ENCODE measurements at places on chromosomes 5 and 9.

DNA sequence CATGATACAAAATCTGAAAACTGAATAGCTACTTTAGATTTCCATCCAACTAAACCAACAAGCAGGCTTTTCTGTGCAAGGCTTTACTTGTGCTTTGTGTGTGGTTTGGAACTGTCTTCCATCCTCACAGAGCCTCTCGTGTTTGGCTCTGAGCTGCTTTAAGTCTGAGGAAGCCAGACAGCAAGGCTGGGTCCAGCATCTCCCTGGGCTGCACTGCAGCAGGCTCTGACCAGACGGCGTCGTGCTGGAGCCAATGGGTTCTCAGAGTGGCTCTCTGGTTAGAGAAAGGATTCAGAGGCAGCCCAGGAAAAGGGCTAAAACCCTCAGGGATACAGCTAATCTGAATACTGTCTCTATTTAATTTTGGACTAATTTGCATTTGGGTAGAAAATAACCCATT, 207.9 kb upstream of the EFNA5 start:
- no peak for DNase-seq

DNA sequence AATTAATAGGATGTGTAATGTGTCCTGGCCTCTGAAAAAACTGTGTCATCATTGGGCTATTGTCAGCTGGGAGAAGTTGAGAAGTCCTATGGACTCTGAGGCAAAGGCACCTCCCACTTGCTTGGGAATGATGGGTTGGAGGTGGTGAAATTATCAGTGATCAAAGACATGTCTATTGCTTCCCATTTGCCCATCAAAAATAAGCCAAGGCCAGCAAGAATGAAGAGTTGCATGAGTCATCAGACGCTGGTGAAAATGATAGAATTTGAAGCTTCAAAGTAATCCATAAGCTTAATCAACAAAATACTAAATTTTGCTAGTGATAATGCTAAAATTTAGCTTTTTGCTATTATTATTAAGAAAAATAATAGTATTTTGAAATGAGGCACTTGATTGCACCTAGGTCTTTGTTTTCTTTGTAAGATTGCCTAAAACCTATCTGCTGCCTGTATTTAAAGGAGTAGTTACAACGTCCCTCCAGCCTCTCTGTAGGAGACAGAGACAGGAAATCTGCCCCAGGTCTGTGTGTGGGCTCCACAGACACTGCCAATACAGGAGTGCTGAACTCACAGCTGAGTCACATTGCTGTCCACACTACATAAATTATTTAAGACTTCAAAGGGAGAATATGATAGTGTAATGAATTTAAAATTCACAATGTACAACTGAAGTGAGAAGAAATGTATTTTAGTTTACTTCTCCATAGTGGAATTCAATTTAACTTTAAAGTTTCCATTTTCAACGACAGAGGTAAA, 48.4 kb upstream of the APC start:
- DNase-seq = no peak

DNA sequence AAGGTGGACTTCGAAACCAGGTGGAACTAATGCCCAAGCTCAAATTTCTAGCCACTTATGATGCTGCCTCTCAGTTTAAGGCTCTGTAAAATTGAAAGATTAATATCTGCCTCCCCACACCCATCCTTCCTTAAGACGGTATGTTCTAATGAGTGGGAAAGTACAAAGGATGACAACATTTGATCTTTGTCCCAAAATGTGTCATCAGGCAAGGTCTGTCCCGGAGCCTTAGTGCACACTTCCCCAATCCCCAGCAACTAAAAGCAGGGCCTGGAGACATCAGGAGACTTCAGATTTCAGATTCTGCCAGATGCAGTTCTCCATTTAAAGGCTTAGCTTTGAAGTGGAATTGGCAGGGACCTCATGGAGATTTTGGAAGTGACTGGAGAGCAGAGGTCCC, 316.5 kb downstream of the ASTN2 start:
- DNase-seq = no peak

DNA sequence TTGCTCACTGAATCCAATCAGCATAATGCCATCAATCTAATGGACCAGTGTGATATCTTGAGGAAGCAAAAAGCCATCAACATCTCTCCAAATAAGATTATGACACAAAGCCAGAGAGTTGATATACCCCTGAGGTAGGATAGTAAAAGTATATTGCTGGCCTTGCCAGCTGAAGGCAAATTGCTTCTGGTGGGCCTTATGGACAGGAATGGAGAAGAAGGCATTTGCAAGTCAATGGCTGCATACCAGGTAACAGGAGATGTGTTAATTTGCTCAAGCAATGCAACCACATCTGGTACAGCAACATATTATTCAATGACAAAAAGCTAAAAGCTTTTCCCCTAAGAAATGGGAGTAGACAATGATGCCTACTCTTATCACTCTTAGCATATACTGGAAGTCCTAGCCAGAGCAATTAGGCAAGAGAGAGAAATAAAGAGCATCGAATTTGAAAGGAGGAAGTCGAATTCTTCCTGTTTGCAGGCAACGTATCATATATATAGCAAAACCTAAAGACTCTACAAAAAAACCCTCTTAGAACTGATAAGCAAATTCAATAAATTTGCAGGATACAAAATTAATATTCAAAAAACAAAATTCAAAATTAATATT, 216.1 kb upstream of the RASA1 start:
- no peak for DNase-seq

DNA sequence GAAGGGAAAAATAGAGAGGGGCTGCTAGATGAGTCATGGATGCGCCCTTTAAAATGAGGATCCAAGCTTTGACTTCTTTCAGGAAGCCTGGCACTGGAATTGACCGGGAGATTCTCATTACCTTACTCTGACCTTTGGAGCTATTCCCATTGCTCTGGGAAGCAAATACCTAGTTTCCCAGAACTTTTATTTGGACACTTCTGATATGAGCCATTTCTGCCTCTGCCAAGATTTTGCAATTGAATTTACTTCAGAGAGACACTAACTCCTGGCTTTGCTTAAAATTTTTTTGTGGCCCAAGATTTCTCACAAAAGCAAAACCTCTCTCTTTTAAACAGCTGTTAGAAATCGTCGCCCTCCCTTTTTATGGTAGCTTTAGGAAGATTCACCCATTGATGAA, 15.7 kb upstream of the AGXT2 start:
- DNase-seq = no peak

GRCh38 chr5:94691949-94692348, 73.5 kb downstream of the SLF1 start:
- no peak for DNase-seq

GRCh38 chr5:71925608-71926091, 181.6 kb upstream of the MAP1B start:
- DNase-seq = no peak

DNA sequence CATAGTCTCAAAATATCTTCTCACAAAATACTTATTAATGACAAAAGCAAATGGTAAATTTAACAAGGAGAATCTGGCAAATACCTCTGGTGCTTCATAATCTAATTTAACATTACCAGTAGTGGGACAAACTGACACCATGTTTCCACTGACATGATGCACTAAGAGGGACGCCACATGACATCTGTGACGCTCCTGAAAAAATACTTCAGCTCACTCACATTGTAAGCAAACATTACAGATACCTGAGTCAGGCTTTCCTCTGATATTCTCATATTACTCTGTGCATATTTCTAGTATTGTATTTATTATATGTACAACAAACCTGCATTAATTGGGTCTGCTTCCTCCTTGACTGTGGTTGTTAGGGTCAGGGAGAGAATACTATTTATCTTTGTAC, 56.7 kb upstream of the OSMR start:
- no peak for DNase-seq

DNA sequence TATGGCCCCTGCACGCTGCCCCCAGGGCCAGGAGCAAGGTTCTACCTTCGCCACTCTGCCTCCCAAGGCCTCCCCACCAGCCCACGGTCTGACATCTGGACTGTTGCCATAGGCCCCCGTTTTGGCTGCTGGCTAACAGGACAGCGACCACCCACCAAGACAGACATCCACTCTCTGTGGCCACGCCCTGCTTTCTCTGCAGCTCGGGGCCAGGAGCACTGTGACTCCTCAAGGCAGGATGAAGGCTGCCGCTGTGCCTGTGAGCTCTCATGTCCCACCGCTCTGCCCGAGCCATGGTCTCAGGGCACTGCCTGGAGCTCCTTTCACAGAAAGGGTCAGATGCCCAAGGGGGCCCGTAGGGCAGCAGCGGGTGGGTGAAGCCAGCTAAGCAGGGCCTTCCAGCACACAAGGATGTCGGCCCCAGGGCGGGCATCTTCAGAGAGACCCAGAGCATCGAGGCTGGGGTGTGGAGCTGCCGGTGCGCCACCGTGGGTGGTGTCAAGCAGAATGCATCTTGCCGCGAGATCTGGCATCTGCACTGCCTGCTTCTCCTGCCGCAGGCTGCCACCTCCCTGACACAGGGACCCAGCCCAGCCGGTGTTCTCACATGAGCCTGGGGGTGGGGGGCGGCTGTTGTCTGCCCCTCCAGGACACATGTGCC, 92.2 kb upstream of the ADAMTS2 start:
- no peak for DNase-seq

- no peak for DNase-seq
Measured at GRCh38 chr5:9903801-9904200, 273.6 kb upstream of the TAS2R1 start.

DNA sequence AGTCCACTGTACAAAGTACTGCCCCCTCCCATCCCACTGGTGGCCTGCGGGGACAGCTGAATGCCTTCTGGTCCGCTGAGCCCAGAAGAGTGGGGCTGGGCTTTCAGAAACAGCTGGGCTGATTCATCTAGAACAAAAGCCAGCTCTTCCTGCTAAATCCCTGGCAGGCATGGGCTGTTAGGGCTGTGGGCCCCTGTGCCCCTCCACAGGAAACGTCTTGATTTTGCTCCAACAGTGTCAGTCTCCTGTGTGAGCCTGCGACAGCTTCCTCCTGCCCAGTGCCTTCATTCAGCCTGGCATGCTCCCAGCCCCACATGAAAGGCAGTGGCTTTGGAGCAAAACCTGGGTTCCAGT, 6.9 kb upstream of the GSN start:
- no peak for DNase-seq

DNA sequence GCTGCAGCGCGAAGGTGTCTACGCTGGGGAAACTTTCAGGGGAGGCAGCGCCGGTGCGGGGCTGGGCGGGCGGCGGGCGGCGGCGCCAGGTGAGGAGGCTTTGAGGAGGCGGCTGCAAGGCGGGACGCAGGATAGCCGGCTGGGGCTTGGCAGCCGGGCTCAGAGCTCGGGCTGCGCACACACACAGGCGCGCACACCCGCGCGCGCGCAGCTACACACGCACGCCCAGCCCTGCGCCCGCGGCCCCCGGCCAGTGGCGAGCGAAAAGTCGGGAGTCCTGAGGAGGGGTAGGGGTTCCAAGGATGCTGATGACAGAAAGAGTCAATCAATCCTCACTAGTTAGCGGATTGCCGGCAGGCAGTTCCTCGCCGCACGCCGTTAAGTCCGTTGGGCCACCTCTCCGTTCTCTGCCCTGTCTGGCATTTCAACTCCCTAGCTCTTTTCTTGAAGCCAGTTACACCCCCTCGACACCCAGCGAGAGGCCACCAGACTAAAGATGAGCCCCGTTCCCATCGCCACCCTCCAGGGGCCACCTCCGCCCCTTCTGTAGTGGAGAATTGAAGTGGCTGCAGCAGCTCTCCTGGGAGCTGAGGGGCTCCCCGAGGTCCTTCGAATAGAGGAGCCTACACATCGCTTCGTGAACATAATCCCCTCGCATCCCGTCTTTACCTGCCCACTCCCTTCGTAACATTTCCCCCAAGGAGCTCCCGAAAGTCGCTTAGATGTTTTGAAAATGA, 1640.3 kb upstream of the C9orf72 start:
- no peak for DNase-seq

DNA sequence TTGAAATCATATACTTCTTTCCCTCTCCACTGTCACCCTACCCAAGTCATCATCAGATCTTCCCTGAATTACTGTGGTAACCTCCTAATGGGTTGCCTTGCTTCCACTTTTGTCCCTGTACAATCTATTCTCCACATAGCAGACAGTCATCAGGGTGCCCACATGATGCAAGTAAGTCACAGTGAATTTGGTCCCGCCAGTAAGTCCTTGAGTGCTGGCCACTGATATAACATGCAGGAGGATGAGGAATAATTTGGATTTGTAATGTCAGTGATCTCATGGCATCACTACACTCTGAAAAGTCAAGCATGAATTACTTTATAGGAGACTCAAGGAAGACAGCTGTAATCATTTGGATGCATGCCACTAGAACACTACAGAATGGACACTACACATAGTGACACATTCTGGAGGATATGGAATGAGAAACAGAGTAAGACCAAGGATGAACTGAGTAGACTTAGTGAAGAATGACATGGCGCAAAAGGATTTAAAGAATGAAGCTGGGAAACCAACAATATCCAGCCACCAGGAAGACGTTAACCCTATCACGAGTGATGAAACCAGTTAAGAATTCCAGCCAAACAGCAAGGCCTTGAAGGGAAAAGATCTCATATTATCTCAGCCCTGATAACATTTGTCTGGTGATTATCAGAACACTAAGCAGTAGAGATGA, 28.6 kb downstream of the MARCHF3 start:
- no peak for DNase-seq

DNA sequence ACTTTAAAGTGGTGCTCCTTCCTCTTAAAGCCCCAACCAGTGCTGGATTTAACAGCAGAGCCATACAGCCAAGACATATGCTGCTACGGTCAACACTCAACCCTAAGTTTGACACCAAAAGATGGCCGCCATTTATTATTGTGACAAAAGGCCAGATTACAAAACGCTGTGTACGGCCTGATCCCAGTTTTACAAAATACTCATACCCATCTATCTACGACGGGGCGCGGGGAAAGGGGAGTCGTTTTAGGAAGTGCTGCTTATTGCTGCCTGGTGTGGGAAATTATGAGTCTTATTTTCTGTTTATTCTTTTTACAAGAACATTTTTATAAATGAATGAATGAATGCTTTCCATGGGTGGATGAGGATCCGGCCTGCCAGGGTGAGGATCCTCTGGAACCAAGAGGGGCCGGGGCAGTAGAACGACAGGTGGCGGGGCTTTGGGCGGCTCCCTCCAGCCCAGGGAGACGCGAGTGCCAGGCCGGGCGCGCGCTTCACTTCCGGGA, 457 bp upstream of the IDNK start:
- DNase-seq = no peak

GRCh38 chr5:157233515-157233914, 32.4 kb upstream of the CYFIP2 start:
- DNase-seq = no peak

- DNase-seq = no peak
Measured at GRCh38 chr5:175383350-175383749, 60.6 kb downstream of the DRD1 start.

- no peak for DNase-seq
Measured at GRCh38 chr5:87099968-87100367, 167.7 kb upstream of the RASA1 start.

GRCh38 chr9:125529589-125530515, 177.2 kb downstream of the MAPKAP1 start:
- no peak for DNase-seq

GRCh38 chr5:96634881-96635280, 27.3 kb upstream of the CAST start:
- DNase-seq = no peak

DNA sequence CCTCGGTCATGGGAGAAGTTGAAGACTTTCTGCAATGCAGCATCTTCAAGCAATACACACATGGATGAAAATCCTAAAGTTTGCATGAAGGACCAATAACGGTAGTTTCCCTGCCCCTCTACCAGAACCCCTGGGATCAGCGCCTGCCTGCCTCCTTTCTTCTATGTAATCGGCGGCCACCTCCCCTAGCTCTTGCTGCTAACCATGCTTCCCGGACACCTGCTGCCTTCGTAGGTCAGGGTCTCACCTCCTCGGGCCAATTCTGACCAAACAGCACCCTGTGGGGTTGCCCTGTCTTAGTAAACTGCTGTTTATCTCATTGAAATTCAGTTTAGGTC, 388 bp upstream of the MED10 start:
- no peak for DNase-seq
